ENCODE measurements at places on chromosomes 5 and 9. TPM values are rescaled to one million over a fixed set of nuclear protein-coding genes. Genes with fewer than 3 reads are reported as not detected.
A peak's percentile ranks its signal among the peaks of the same experiment; 100 is the strongest.

- DNase-seq, result no peak
Observed at GRCh38 chr9:10649076-10649475, 36.3 kb upstream of the PTPRD start.

Gene PFN3
- total RNA-seq, result not detected

DNA sequence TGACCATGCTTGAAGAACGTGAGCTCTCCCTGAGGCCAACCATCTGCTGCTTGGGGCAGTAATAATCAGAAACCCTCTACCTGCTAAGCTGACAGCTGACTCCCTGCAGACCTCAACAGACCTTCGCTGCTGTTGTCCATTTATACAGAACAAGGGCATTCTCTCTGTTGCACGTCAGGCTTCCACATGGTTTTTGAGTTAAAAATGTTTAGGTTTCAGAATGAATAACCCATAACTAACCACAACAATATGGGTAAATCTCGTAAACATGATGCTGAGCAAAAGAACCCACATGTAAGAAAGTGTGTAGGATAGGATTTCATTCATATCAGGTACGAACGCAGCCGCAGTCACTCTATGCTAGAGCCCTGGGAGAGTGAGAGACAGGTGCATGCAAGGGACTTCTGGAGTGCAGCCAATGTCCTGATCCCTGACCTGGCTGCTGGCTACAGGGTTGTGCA, 348.5 kb downstream of the MED10 start:
- no peak for DNase-seq

Gene HNRNPA0
- total RNA-seq, result 11.1 TPM

Gene ALDOB
- total RNA-seq, result under 0.01 TPM

Gene SELENOP
- 79.4 TPM for total RNA-seq

GRCh38 chr5:139474890-139475791, 4.3 kb downstream of the SMIM33 start:
- DNase-seq, result no peak

Gene SLC4A9
- total RNA-seq, result not detected

Gene MXD3
- 20.9 TPM for total RNA-seq

Gene SPINK4
- not detected for total RNA-seq

GRCh38 chr9:81894891-81895290, 33.3 kb upstream of the SPATA31D4 start:
- no peak for DNase-seq

Gene EPB41L4A
- 33.5 TPM for total RNA-seq

Gene MZB1
- total RNA-seq, result not detected

Gene C9orf72
- 10.9 TPM for total RNA-seq

GRCh38 chr5:55344392-55344992, 36.7 kb downstream of the MTREX start:
- peak; percentile 87 for DNase-seq

DNA sequence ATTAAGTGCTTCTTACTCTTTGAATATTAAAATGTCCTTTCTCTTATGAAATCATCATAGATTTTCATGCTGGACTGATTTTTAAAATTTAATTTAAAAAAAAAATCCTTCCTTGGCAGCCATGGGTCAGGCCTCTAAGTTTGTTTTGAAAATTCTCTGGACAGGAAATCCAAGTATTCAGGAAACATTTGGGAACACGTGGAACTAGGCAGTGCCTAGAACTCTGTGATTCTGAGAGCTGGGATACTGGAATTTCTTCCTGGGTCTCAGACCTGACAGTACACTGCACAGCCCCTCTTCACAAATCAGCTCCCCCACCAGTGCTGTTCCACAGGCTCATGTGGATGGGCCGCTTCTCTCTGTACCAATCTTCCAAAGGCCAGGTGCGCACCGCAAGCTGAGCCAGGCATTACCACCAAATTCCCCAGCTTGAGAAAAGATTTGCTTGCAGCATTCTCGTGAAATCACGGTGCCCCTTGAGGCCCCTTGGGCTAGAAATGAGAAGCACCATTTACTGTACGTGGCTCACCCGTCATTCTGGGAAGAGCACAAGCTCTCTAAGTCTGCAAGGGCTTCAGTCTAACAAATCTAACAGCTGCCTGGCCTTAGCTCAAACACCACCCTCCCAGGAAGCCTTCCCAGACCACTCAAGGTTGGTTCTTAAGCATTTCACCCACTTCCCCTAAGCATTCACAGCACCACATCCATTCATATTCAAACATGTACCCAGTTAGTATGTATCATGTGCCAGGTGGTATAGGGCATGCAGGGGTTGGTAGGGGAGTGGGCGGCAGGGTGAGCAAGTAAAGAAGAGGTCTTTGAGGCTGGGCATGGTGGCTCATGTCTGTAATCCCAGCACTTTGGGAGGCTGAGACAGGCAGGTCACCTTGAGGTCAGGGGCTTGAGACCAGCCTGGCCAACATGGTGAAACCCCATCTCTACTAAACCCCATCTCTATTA, 26.5 kb downstream of the B4GALT1 start:
- DNase-seq, result peak; percentile 50

Gene CER1
- not detected for total RNA-seq

GRCh38 chr5:15499528-15500324, at the start of gene FBXL7:
Gene FBXL7 (plus strand): TSS chr5:15500180.
- DNase-seq, result peak; percentile 88

DNA sequence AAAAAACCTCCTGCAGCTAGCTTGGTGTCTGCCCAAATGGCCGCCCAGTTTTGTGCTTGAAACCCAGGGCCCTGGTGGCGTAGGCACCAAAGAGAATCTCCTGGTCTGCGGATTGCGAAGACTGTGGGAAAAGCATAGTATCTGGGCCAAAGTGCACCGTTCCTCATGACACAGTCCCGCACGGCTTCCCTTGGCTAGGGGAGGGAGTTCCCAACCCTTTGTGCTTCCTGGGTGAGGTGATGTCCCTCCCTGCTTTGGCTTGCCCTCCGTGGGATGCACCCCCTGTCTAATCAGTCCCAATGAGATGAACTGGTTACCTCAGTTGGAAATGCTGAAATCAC, 83.0 kb upstream of the JAK2 start:
- DNase-seq, result no peak

Gene GOLPH3
- 65.9 TPM for total RNA-seq

- no peak for DNase-seq
Observed at GRCh38 chr9:78539188-78539587, 242.3 kb downstream of the PSAT1 start.

DNA sequence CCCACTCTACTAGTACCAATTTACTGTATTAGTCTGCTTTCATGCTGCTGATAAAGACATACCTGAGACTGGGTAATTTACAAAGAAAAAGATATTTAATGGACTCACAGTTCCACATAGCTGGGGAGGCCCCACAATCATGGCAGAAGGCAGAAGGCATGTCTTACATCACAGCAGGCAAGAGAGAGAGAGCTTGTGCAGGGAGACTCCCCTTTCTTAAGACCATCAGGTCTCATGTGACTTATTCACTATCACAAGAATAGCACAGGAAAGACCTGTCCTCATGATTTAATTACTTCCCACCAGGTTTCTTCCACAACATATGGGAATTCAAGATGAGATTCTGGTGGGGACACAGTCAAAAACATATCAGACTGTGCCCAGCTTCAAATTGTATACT, 11.5 kb downstream of the UGT3A1 start:
- DNase-seq, result no peak

DNA sequence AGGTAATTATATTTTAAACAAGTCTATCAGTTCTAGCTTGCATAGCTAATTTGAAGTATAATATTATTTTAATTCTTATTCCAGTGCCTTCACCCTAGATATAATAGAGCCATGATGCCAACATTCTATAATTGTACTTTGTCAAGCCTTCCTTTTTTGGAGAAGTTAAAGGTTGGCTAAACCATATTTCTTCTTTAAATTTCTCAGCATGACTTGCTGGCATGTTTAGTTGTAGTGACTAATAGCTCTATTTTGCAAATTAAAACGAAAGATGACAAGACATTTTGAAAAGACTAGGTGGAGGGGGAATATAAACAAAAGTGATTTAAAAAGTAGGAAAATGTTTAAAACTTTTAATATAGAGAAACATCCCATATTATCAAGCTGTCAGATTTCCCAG, 400.7 kb downstream of the PSAT1 start:
- no peak for DNase-seq

DNA sequence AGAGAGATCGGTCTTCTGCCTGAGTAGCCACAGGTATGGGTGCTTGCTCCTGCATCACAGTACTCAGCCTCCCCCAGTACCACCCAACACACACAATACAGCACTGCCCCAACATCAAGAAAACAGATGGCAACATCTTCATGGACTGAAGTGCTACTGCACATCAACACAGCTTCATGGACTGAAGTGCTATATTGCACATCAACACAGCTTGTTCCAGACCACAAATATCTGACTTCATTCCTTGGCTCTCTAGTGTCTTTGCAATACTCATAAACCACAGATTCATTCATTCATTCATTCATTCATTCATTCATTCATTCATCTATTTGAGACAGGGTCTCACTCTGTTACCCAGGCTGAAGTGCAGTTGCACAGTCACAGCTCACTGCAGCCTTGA, 31.1 kb upstream of the PCA3 start:
- no peak for DNase-seq

Gene SPATA31A3
- total RNA-seq, result not detected

GRCh38 chr5:10149911-10150310, 99.8 kb downstream of the ATPSCKMT start:
- DNase-seq, result no peak

DNA sequence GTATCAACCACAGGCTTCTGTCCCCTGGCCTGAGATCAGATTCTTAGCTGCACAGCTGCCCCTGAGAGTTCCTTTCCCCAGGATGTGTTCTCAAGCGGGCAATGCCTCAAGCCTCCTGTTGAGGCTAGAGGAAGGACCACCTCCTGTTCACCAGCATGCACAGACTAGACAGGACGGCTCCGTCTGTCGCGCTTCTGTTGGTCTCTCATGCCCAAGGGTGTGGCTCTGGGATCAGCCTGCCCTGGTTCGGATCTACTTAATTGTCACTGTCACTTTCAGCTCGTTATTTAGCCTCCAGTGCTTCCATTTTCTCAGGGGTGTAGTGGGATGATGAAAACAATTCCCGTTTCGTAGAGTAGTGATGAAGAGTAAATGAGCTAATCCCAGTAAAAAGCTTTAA, 103.1 kb downstream of the KCNIP1 start:
- DNase-seq, result no peak

DNA sequence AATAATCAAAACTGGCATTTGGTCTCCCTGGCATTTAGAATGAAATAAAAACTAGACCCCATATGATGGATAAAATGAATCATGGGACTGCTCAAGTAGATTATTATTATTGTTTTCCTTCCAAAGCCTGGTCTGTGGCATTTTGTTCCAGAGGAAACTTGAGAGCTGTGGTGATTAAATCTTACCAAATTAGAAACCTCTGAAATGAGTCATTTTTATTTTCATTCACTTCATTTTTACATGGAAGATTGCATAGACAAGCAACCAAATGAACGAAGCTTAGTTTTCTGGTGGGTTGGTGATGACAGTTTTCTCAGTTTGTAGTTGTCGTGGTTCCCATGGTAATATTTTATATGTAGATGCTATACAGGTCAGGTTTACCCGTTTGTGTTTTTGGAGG, 23.4 kb downstream of the PAM start:
- peak; percentile 59 for DNase-seq

DNA sequence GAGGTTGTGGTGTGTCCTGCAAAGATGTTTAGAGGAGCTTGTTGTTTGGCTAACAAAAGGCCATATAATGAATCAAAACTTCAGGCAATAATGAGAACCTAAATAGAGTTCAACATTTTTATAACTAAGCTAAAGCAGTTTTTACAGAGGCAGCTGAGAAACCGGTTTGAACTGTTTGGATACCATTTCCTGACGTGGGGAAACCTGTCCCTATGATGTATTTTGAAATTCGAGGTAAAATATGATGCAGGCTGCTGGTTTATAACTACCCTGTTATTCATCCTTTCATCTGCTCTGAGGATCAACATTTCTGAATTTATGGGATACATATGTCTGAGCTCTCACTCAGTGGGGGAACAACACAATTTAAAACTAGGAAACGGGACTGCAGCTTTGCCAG, 289.5 kb upstream of the IRX2 start:
- DNase-seq, result no peak

Gene SUSD3
- total RNA-seq, result not detected

- no peak for DNase-seq
Observed at GRCh38 chr9:115877852-115878438, 275.6 kb upstream of the PAPPA start.

Gene HSD17B3
- total RNA-seq, result not detected

DNA sequence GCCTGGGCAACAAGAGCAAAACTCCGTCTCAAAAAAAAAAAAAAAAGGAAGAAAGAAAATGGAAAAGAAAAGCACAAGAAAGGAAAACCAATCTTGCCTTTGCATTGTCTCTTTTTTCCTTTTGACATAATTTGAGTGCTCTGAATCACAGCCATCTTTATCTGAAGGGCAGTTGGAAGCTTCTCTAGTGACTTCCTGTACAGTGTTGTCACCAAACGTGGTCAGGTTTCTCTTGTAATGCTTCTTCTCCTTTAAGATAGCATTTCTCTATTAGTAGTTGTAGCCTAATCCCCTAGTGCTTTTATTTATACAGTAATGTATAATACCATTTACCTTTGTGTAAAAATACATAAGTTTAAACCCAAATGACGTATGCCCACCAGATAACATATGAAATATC, 18.1 kb downstream of the PRKACG start:
- DNase-seq, result no peak

GRCh38 chr9:81671880-81672280, 17.5 kb downstream of the TLE1 start:
- peak; percentile 68 for DNase-seq

DNA sequence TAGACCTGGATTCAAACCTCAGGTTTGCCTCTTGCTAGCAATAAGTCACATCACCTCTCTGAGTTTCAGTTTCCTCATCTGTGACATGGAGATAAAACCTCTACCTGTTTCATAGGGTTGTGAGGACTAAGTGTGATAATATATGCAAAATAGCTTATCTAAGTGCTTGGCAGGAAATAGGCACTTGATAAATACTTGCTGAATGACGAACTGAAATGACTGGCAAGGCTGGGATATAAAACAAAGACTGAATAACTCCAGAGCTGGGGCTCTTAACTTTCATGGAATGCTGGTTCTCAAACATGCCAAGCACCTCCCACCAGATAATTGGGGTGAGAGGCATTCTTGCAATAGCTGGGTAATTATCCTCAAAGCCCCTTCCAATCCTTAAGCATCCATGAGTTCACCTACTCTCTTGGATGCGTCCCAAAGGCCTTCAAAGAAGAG, 87.6 kb downstream of the ADRB2 start:
- DNase-seq, result peak; percentile 67

- DNase-seq, result no peak
Observed at GRCh38 chr5:123087173-123088030, 1.6 kb upstream of the PRDM6 start.

Gene SHOC1
- not detected for total RNA-seq

Gene DNAH5
- 0.17 TPM for total RNA-seq

DNA sequence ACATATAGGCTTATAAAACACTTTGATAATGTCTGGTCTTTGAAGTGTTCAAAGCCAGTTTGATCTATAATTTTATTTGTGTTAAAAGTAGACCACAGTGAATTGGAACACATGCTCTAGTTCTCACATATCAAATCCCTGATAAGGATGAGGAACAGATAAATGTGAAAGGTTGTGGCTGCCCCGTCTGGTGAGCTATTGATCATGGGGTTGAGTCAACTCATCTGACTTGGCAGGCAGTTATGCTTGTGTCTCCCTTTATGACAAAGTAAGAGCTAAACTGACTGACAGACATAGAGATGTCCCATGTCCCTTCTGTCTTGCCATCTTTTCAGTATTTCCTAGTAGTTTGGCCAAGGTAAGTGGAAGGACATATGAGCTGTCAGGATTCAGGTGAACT, 2.9 kb upstream of the ERMP1 start:
- DNase-seq, result no peak

GRCh38 chr5:164392531-164392930, 887.1 kb downstream of the MAT2B start:
- no peak for DNase-seq

GRCh38 chr9:133139246-133140173, 18.5 kb upstream of the RALGDS start:
- DNase-seq, result no peak
